Hypothalamus (tissue), 51 donors: ENCODE measurements at places on chromosomes 11 and 22.
A peak's percentile ranks its signal among the peaks of the same experiment; 100 is the strongest.

GRCh38 chr11:125167292-125167953 lies 2.9 kb downstream of the PKNOX2 start:
- DNase-seq = peak; percentile 26

- DNase-seq = no peak
Measured at GRCh38 chr11:123006860-123007542, 25.4 kb upstream of the BSX start.

DNA sequence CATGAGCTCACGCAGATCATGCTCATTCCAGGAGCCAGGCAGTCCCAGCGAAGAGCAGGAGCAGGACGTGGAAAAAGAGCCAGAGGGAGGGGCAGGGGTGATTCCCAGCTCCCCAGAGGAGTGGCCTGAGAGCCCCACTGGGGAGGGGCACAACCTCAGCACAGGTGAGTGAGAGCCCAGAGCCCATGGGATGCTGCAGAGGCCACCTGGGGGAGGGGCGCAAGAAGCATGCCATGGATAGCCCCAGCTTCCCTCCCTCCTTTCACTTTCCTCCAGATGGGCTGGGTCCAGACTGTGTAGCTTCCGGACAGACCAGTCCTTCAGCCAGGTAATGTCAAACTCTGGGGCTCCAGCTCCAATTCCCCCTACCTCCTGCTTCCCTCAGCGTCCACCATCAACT lies 6.2 kb downstream of the SMTNL1 start:
- no peak for DNase-seq

DNA sequence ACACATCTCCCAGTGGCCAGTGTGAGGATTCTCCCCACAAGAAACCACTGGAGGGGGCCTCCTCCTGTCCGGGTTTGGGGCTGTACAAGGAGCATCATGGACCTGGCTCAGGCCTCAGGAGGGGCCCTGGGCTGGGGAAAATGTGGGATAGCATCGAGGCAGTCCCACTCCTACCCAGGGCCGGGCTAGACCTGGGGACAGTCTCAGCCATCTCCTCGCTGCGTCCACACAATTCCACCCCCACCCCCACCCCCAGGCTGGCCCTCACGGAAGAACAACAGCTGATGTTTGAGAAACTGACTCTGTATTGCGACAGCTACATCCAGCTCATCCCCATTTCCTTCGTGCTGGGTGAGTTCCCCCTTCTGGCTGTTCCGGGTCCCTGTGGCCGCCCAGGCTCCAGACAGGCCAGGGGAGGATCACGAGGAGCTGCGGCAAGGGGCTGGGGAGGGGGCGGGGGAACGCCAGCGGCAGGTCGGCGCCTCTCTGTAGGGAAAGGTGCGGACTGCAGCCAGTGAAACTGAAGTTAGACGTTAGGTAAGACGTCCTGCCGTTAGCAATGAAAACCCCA lies 4.8 kb downstream of the BEST1 start:
- peak; percentile 61 for DNase-seq

DNA sequence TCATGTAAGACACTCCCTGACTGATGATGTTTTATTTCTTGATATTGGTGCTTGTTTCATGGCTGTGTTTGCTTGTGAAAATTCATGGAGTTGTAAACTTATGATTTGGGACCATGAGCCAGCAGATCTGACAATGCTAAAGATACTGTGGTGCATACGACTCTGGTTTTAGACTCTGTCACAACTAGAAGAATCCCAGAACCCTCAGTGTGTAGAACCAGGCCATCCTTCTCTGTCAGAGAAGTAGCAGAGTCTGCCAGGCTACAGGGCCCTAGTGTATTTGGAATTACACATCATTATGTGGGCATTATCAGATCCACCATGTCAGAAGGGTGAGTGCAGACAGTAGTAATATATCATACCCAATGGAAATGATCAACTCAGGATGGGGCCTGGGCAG lies 209.8 kb upstream of the POU2AF2 start:
- no peak for DNase-seq

- no peak for DNase-seq
Measured at GRCh38 chr22:39664485-39665200, 94.1 kb downstream of the CACNA1I start.

- no peak for DNase-seq
Measured at GRCh38 chr22:28937206-28938025, 54.0 kb downstream of the ZNRF3 start.

- no peak for DNase-seq
Measured at GRCh38 chr11:107605061-107606006, 14.4 kb downstream of the ELMOD1 start.

DNA sequence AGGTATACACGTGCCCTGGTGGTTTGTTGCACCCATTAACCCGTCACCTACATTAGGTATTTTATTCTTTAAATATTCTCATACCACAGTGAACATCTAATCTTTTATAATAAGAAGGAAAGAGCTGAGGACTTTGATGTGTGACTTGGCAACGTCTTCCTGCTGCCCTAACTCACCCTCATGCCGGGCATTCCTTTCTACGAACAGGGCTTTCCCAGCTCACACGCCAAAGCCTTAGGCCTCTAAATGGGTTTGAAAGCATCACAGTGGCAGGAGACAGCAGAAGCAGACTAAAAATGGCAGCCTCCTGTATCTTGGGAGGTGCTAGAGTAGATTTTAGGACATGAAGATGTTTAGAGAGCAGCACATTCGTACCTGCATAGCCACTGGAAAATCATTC lies 52.6 kb downstream of the CLTCL1 start:
- no peak for DNase-seq

DNA sequence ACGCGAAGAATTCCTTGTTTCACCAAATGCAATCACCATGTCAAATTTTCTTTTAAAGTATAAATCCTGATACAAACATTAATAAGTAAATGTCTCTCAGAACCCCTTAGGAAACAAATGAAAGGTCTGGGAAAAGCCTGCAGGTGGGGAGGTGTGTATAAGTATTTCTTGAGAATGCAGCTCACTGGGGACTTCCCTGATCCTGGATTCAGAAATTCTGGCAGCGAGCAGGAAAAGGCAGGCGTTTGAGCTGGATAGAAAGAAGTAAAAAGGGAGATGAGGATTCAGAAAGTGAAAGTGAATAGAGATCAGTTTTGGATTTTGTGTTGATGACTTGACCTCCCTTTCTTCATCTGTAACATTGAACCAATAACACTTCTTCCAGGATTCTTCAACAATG lies 68.3 kb upstream of the CTSC start:
- DNase-seq = no peak

DNA sequence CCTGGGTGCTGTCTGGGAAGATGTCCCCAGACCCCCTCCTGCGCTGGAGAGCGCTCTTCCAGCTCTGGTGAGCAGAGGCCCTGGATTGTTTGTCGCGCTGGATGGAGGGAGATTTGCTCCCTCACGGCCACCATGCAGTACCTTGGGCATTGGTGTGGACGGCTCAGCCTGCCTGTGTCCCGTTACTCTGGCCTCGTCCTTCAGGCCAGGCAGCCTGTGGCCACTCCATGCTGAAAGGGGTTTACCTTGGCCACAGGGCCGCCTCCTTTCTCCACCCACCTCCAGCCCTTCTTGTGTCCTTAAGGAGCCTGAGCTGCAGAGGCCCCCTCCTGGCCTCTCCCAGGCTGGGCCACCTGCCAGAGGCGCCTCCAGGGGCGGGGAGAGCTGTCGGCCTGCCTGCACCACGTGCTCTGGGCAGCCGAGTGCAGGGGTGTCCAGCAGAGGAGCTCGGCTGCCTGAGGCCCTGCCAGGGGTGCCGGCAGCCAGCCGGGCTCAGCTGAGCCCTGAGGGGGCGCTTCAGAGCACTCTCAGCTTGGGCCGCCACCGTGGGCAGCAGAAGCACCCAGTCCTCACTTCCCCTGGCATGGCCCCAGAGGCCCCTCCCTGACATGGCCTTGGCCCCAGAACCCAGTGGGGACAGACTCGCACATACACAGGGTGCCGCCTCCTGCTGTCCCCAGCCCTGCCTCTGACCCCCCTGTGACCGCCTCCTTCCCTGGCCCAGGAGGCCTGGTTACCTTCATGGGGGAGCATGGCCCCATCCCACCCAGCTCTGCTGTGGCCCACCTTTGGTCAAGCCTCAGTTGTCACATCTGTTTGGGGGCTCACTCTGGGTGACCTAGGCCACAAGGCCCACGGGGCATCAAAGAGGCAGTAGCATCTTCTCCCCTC lies 3.4 kb downstream of the CCND1 start:
- DNase-seq = peak; percentile 40
